ENCODE measurements at places on chromosomes 1 and 21.

GRCh38 chr1:222009105-222009730, 267.3 kb upstream of the DUSP10 start:
- DNase-seq, result no peak

DNA sequence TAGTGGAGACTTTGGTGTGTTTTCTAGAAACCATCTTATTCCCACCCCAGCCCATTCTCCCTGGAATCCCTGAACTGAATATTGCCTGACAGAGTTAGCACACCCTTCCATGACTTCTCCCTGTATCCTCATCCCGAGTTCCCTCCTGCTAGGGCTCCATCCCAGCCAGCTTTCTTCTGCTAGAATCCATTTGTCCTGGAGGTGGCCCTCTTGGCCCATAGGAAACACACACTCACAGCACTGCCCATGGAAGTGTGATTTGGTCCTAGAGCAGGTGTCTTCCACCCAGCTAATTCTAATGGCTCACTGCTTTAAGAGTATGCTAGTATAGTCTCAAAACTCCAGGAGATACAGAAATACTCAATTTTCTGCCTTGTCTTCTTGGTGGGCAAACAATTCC, 4.1 kb downstream of the KRTAP15-1 start:
- no peak for DNase-seq

DNA sequence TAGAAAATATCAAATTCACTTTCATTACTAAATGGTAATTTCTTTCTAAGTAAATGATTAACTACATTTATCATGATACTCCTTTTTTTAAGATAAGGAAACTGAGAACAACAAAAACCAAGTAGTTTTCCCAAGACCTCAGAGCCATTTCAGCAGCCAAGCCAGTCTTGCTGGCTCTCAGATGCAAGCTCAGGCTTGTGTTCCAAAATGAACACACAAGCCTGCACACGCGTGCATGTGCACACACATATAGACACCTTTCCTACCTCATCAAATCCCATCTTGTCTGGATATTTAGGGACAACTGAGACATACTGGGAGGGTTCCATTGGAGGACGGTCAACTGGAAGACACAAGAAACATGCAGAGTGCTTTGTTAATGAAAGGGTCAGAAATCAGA, 83.0 kb downstream of the COLGALT2 start:
- DNase-seq, result no peak

GRCh38 chr1:94608852-94609530, 67.4 kb upstream of the F3 start:
- DNase-seq, result no peak

DNA sequence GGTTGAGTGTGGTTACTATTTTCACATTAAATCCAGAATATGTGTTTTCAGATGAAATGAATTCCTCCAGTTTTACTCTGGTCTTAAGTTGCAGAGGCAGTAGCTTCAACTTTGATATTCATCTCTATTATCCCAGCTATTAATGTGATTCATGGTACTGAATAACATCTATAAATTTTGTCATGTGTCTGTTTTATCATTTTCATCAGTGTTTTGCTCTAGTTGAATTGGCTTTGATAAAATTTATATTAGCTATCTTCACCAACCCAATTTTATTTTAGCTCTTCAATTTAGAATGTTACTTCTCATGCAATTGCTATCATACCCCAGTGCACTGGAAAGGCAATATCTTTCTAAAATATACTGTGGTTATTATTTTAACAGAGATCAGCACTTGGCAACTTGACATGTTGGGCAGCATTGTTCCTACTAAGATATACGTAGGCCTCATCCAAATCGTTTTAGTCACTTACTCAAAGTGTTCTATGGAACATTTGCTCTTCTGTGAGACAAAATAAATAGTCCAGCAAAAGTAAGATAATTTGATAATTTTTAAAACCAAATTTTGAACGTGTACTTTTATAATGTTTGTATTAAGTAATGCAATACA, 184.3 kb downstream of the NCAM2 start:
- no peak for DNase-seq

GRCh38 chr1:23742670-23743286, 493 bp upstream of the ELOA start:
- no peak for DNase-seq

DNA sequence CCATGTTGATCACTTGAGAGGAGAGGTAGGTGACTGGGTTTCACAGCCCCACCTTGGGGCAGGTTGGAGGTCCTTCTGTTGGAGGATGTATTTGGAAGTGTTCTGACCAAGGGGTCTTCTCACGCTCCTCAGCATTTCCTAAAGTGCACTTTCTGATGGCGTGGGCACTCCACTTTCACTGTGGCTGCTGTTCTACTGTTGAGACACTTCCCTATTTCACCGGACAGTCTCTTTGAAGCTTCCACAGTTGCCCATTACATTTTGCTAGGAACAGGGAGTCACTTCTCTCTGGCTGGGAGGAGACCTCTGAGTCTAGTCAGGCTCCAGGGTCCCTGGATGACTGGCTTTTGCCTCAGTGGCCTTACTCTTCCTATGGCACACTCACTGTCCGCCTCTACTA, 180.0 kb upstream of the LMO4 start:
- DNase-seq, result no peak

GRCh38 chr1:168772428-168773060, 43.5 kb upstream of the DPT start:
- no peak for DNase-seq

DNA sequence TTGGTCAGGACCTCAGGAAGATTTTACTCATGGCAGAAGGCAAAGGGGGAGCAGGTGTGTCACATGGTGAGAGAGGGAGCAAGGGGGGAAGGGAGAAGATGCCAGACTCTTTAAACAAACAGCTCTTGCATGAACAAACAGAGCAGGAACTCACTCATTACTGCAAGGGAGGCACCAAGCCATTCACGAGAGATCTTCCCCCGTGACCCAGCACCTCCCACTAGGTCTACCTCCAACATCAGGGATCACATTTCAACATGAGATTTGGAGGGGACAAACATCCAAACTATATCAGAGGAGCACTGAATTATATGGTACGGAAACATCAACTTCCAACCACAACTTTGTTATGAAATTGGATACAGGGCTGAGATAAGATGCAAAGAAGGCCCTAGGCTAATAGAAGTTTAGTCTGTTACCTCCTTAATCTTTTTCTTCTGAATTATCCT, 164.9 kb downstream of the ST6GALNAC3 start:
- no peak for DNase-seq

- DNase-seq, result no peak
Observed at GRCh38 chr1:41672173-41672572, 187.7 kb upstream of the EDN2 start.

DNA sequence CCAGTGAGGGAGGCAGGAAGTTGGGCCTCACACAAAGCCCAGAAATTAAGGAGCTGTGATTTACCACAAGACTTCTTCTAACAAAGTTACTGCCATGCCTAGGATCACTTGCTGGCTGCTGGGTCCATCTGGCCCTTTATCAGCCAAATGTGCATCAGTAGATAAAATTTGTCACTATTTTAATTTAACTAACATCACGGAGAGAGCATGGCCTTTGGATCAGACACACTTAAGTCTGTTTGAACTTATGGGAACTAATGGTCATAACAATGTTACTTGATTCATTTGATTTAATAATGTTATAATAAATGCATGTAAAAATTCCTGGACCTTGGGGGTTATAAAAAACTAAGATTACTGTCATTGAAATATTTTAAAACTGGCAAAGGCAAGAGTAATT, 67.2 kb upstream of the CCDC190 start:
- DNase-seq, result no peak

- DNase-seq, result no peak
Observed at GRCh38 chr21:27333096-27333495, 366.2 kb upstream of the ADAMTS5 start.

- DNase-seq, result no peak
Observed at GRCh38 chr1:1929639-1930545, 10.8 kb upstream of the TMEM52 start.

GRCh38 chr1:39900662-39901463, 854 bp downstream of the MYCL start:
- DNase-seq, result no peak

- no peak for DNase-seq
Observed at GRCh38 chr1:64974288-64974825, 8.0 kb upstream of the JAK1 start.

- no peak for DNase-seq
Observed at GRCh38 chr21:40633048-40633447, 213.9 kb downstream of the DSCAM start.

GRCh38 chr1:176051902-176052518, 155.1 kb downstream of the COP1 start:
- no peak for DNase-seq

DNA sequence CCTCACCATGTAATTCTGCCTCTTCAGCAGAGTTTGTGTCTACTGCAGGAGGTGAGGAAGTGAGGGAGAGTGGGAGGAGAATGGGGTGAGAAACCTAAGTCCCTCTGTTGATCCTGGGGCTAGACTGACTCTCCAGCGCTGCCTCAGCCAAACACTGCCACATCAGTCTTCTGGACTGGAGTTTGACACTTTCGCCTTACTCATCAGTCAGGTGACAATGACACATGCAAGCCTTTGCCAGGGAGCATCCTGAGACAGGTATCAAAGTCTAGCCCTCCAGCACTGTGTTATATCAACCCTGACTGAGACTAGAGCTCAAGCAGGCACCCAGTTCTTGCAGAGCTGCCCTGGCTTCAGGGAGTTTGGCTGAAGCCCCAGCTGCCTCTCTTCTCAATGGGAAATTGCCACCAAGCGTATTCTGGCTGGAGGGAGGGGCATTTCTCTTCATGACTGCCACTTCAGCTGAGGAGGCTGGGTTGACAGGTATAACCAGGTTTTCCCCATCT, 33.3 kb upstream of the SUCO start:
- DNase-seq, result no peak

DNA sequence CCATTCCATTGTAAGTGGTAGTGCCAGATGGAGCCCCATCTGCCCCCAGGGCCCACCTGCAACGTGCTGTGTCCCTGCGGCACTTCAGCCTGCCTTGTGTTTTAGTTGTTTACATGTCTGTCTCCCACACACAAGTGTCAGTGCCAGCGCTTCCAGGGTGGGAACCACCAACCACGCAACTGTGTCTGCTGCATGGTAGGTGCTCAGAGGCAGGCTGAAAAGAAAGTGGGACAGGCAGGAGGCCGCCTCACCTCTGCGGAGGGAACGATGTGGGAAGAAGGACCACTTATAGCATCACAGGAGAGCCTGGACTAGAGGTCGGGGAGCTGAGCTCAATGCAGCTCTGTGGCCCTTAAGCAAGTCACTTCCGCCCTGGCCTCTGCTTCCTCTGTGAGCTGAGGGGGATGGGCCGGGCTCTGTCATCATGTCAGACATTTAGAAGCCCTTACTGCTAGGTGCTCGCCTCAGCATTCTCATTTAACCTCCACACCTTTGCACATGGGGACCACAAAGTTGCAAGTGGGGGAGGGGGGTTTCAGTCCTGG, 17.9 kb downstream of the SLC9A1 start:
- DNase-seq, result no peak

DNA sequence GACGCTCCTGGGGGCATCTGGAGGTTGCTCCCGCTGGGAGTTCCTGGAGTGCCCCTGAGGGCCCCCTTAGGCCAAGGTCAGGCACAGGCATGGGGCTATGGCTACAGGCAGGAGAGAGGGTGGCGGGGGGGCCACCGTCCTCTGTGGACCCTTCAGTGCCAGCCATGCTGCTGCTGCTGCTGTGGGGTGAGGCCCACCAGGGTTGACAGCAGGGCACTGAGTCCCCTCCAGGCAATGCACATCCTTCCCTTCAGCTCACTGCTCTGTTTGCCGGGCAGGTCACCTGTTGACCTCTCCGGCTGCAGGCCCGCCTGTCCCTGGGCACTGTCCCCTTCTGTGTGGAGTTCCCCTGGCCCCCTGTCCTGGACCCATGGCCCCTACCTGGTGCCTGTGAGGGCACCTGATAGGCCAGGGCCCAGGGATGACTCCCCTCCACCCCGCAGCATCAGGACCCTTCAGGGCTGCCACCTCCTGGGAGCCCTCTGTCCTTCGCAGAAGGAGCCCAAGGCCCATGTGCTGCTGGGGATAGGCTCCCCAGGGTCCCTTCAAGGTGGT, 34.1 kb upstream of the ADARB1 start:
- no peak for DNase-seq

DNA sequence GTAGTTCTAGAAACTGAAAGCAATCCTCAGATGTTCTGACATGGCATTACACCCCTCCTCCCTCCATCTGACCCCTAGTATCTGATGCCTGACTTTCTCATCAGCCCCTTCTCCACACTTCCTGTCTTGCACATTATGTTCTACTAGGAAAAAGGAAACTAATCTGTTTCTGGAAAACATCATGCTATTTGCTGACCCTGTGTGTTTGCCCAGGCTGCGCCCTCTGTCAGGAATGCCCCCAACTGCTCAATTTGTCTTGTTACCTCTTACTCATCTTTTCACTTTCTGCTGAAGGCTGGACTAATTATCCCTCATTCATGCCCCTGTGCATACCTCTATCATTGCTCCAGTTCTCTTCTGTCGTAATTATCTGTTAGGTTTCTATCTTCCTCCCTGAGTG, 37.5 kb upstream of the DAB1 start:
- no peak for DNase-seq

GRCh38 chr21:21332492-21332891, 334.3 kb downstream of the NCAM2 start:
- no peak for DNase-seq

DNA sequence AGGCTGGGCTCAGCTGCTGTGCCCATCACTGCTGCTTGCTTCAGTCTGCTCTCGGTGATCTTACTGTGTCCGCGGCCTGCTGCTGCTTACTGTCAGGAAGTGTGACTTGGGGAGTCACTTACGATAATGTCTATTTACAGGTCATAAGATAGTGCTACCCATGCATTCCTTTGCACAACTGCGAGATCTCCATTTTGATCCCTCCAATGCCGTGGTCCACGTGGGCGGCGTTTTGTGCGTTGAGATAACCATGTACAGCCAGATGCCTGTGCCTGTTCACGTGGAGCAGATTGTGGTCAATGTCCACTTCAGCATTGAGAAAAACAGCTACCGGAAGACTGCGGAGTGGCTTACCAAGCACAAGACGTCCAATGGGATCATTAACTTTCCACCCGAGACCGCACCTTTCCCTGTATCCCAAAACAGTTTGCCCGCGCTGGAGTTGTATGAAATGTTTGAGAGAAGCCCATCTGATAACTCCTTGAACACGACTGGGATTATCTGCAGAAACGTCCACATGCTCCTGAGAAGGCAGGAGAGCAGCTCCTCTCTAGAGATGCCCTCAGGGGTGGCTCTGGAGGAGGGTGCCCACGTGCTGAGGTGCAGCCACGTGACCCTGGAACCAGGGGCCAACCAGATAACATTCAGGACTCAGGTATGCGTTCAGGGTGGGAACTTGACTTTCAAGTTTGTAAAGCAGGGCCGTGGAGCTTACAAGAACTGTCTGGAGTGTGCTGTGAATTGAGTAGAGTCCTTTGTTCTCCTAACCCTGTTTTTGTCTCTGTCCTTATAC, 24.4 kb upstream of the PWP2 start:
- DNase-seq, result no peak

Data from omental fat pad (tissue), 4 donors.